A673 (cell line): ENCODE measurements at places on chromosomes 12 and 14. TPM values are rescaled to one million over a fixed set of nuclear protein-coding genes. Genes with fewer than 3 reads are reported as not detected.

TCL1A gene
- not detected in 2 replicates for total RNA-seq

IFT43 gene
- 20.3 and 31.1 TPM in 2 replicates for total RNA-seq

DNA sequence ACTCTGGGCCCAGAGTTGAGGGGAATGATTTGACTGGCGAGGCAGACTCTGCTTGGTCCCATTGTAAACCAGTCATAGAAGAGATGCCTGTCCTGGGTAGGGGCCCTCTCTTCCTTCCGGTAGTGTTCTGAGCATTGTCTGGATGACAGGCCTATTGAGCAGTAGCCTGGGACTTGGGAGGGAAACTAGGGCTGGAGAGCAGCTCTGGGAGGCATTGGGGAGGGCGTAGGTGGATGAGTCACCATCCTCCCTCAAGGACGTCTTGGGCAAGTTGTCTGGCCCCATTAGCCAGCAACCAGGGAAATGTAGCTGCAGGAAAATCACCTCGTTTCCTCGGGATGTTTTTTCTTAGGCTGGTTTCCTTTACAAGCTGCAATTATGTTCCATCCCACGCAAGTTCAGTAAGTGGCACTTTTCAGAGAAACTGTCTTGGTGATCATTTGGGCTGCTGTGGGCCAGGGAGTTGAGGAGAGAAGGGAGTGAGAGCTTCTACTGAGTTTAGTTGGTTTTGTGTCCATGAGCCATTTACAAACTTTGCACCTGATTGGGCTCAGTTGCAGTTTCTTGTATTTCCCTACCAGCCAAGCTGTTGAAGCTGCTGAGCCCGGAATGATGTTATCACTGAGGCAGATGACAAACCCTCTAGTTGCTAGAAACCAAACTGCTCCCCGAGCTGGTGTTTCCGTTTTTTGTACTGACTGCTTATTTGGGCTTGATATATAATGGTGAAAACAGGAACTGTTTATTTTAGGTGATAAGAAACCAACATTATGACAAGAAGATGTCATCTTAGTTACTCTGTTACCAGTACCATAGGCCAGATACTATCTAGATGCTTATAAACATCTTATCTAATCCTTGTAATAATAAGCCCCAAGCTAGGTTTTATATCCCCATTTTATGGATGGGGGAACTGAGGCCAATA, 147.6 kb downstream of the CHST11 start:
- no peak overlapping the region for H3K27ac ChIP-seq
- peaks cover 6% of the 10 kb centered on the region for H3K4me1 ChIP-seq
- peak; percentile 90 for DNase-seq
- H3K4me3 ChIP-seq: no peak overlapping the region
- H3K36me3 ChIP-seq: no peaks in the 10 kb centered on the region
- H3K27me3 ChIP-seq: no peaks in the 10 kb centered on the region

SYNDIG1L gene
- total RNA-seq: not detected in 2 replicates

DNA sequence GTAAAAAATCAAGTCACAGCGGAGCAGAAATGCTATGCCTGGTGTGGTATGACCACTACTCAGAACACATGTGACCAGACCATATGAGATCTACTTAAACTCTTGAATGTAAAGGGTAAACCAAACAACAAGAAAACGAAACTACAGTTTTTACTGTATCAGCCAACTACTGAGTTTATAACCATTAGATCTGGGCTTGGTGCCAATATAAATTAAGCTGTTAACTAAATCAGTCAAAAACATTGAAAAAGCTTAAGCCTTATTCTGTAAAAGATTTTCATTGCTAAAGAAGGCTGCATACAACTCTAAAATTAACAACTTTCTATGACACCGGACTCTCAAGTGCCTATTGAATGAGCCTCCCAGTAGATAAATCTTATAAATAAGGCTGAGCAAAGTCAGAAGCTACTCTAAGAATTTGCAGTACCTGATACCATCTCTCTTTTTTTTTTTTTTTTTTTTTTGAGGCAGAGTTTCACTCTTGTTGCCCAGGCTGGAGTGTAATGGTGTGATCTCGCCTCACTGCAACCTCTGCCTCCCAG, 35.4 kb downstream of the SPTLC2 start:
- no peaks in the 10 kb centered on the region for H3K36me3 ChIP-seq
- peak overlapping the region; percentile 79 for H3K27ac ChIP-seq
- peaks cover 56% of the 10 kb centered on the region for H3K4me1 ChIP-seq

- no peaks in the 10 kb centered on the region for H3K4me1 ChIP-seq
- H3K27ac ChIP-seq: no peak overlapping the region
- no peaks in the 10 kb centered on the region for H3K27me3 ChIP-seq
- no peaks in the 10 kb centered on the region for H3K36me3 ChIP-seq
These were observed 265.8 kb downstream of the SLC16A7 start for GRCh38 chr12:59861635-59862034.

GRCh38 chr12:122460061-122460460, 37.6 kb upstream of the CLIP1 start:
- H3K4me1 ChIP-seq: no peaks in the 10 kb centered on the region
- H3K27ac ChIP-seq: no peak overlapping the region
- no peaks in the 10 kb centered on the region for H3K27me3 ChIP-seq
- H3K4me3 ChIP-seq: no peak overlapping the region

- no peak overlapping the region for H3K4me3 ChIP-seq
- H3K27ac ChIP-seq: no peak overlapping the region
- H3K27me3 ChIP-seq: no peaks in the 10 kb centered on the region
- H3K4me1 ChIP-seq: no peaks in the 10 kb centered on the region
- H3K36me3 ChIP-seq: peaks cover 11% of the 10 kb centered on the region
These were observed 33.8 kb downstream of the CREBL2 start for GRCh38 chr12:12645485-12645884.
